ENCODE measurements at places on chromosomes 4 and X.
A peak's percentile ranks its signal among the peaks of the same experiment; 100 is the strongest.

- DNase-seq = no peak
Observed at GRCh38 chrX:106035064-106035463, 3.5 kb downstream of the SERPINA7 start.

- no peak for DNase-seq
Observed at GRCh38 chrX:66022632-66023384, 17.1 kb downstream of the VSIG4 start.

GRCh38 chr4:141656031-141656430, 19.6 kb downstream of the IL15 start:
- DNase-seq = no peak

DNA sequence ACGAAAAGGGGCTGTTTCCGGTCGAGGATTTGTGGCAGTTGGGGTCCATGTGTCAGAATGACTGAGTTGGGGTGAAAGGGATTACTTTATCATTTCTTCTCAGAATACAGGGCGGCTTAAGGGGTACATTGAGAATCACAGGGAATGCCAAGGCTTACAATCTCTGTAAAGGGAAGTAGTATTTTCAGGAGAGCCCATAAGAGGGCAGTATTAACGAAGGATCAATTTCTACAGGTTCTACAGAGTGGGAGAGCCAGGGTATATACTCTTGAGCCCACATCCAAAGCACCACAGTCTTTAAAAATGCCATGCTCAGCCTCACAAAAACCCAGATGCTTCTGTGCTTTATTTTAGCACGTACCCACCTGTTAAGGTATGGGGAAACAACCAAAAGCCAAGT, 67.7 kb upstream of the ZXDA start:
- DNase-seq = no peak

DNA sequence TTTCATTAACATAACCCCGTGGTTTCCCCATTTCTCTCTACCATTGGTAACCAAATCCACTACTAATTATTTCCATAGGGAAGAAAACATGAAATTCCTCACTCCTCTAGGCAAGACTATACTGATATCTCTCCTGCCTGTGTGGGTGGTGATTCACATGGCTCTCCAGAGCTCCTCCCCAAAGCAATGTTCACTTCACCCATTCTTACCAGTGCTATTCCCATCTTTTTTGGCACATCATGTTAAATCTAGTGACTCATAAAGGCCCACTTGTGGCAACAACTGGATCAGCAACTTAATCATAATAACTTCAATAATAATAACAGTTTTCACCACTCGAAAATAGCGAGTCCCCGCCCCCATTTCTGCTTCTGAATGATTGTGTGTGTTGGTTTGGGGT, 6.1 kb upstream of the HCCS start:
- no peak for DNase-seq

DNA sequence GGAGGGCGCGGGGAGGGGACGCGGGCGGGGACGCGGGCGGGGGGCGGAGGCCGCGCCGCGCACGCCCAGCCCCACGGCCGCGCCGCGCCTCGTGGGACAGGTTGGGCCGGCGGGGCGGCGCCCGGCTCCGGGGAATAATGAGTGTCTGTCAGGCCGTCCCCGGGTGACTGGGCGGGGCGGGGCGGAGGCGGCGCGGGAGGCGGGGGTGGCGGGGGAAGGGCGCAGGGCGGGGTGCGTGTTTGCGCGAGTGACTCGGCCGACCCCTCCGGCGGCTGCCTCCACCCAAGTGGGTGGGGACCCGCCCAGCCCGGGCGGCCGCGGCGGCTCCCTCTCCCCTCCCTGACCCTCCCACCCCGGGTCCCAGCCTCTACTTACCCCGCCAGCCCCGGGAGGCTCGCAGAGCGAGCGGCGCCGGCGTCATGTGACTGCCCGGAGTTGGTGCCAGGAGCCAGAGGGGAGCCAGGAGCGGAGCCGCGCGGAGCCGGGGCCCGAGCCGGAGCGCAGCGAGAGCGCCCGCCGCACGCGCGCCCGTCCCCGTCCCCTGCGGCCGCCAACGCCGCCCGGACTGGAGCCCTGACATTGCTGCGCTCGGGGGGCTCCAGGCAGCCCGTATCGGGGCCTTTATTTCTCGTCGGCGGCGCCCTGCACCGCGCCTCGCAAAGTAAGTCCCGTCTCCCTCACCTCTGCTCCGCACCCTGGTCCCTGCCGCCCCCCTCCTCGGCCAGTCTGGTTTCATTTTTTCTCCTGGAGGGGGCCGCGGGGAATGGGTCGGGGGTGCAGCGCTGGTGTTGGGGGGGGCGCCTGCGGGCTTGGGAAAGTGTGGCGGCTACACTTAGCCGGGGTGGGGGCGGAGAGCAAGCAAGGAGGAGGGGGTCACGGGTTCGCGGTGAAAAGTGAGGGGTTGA, at the start of gene KLF3:
Gene KLF3, plus strand, starts transcription at position 399 of the 905 bp plus-strand sequence. CDS start 16,427 bp downstream, outside the sequence.
- peak; percentile 62 for DNase-seq

DNA sequence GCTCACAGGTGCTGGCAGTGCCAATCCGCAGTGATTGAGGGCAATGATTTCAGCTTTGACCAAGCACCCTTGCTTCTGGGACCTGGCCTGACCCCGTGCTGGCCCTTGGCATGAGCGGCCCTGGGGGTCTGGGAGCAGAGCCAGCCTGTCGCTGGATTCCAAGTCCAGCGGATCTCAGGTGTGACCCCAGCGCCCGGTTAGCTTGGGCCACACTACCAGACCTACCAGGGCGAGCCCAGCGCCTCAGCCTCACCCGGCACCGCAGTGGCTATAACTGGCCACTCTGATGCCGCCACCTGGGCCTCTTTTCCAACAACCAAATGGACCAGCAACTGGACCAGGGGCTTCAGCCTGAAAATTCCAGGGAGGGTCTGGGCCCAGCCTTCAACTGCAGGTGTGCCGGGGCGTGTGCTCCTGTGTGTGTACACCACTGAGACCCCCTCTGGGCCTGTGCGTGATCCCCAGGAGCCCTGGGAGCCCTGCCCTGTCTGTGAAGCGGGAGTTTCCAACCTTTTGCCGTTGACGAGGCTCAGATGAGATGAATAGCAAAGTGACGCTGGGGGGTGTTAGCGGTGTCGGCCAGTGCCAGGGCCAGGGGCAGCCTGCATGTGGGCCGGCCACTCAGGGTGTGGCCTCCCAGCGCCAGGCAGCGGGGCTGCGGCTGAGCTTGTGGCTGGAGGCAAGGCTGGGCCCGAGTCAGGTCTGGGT, 658 bp downstream of the SH3TC1 start:
- DNase-seq = no peak

DNA sequence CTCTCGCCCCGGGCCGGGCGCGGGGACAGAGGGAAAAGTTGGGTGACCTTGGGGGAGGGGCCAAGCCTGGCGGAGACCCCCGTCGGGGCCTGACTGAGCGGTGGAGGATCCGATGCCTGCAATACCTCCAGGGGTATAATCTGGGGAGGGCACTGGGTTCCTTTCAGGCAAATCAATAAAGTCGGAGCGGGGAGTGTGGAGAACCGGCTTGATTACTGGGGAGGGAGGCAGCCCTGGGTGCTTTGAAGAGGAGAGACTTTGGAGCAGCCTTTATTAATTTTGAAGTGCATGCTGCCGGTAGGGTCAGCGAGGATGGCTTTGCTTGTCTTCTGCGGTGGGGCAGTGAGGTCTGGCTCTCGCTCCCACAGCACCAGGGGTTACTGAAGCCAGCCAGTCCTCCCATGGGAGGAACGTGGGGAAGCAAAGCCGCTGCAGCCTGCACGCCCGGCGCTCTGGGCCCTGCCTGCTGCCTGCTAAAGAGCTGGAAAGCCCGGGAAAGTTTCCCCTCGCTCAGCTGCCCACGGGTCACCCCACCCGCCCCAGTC, 403 bp upstream of the LGI2 start:
- no peak for DNase-seq

DNA sequence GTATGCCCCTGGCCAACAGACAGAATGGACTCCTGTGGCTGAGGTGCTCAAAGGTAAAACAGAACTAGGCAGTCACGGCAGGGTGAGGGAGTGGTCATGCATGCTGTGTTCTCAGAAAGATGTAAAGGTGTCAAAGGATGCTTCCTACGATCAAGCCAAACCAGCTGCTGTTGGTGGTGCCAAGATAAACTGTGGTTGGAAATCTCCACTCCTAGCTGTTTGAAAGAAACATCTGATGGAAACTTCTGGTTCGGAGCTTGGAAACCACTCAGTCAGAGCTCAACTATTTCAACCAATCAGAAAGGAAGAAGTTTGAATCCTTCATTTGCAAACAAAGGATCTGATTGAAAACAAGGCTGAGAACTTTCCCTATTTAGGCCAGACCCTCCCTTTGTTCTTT, 68.5 kb upstream of the DDX60 start:
- DNase-seq = no peak

DNA sequence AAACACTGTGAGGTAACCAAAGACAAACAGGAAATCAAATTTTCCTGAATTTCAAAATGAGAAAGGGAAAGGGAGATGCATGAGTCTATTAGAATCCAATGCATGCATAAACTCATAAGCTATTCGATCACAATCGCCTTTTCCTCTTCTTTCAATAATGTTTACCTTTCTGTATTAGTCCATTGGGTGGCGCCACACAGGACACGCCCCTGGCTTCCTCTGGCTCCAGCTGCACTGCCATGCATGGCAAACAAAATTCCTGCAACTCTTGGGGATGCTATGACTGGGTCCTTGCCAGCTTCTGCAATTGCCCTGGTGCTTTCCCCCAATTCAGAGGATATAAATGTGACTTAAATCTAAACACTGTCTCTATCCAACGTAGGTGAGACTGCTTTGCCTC, 424.5 kb upstream of the PCDH7 start:
- DNase-seq = no peak

DNA sequence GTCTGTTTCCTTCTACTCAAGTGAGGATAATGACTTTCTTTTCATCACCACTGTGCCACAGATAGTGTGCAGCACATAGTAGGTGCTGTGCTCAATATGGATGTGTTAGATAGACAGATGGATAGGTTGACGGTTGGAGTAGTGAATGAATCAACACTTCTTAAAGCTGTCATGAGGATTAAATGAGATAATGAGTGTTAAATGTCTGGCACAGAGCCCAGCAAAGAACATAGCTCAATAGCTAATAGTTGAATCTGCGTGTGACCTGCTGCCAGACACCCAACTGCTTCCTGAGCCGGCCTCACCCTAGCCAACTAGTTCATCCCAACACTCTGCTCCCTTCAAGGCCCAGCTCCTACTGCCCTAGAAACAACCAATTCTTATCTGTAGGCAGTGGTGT, 67.7 kb upstream of the PJA1 start:
- no peak for DNase-seq

GRCh38 chr4:168385142-168385490, 66.6 kb upstream of the DDX60 start:
- no peak for DNase-seq

- no peak for DNase-seq
Observed at GRCh38 chr4:76442807-76443206, 7.8 kb downstream of the SHROOM3 start.

GRCh38 chr4:183636923-183637322, 22.1 kb downstream of the RWDD4 start:
- no peak for DNase-seq
